ENCODE measurements at places on chromosomes 13 and 19.

DNA sequence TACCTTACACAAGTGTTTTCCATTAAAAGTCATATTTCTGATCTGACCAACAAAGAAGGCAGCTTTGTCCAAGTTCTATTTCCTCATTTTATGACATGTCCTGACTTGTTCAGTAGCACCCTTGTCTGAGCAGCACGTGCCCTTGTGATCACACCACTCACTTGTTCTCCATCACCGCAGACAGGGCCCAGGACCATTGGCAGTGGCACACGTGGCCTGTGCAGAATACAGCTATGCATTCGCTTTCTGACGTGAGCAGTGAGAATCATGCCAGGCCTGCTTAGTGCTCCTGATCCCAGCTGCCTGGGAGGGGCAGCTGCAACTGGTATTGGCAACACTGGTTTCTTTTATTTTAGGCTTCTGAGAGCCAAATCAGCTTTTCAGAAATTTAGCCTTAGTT, 134.2 kb downstream of the FRY start:
- no peak for DNase-seq
- H3K36me3 ChIP-seq = no peaks in the 10 kb centered on the region
- H3K4me1 ChIP-seq = no peaks in the 10 kb centered on the region
- H3K4me3 ChIP-seq = no peak overlapping the region
- H3K27me3 ChIP-seq = no peaks in the 10 kb centered on the region
- no peak overlapping the region for H3K27ac ChIP-seq

DNA sequence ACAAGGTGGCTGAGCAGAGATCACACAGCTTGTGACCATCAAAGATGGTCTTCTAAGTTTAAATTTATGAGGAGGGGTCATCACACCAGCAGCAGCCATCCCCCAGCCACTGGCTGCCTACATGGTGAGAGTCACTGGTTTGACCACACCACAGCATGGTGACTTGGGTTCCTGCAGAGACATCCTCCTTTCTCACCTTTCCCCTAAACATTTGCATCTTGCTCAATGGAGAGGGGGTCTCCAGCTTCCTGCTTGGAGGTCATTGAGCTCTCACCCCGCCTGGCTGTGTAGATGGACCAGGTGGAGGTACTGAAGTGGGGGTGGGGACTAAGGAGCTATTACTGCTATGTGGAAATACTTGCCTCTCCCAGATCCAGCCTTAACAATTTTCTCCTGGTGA, 247.6 kb upstream of the ARGLU1 start:
- H3K27me3 ChIP-seq = no peaks in the 10 kb centered on the region
- no peak for DNase-seq
- no peaks in the 10 kb centered on the region for H3K36me3 ChIP-seq
- no peaks in the 10 kb centered on the region for H3K4me1 ChIP-seq
- no peak overlapping the region for H3K27ac ChIP-seq

GRCh38 chr19:18309525-18310064, 13.3 kb downstream of the LSM4 start:
- DNase-seq = no peak
- peaks cover 31% of the 10 kb centered on the region for H3K36me3 ChIP-seq
- no peaks in the 10 kb centered on the region for H3K4me1 ChIP-seq

DNA sequence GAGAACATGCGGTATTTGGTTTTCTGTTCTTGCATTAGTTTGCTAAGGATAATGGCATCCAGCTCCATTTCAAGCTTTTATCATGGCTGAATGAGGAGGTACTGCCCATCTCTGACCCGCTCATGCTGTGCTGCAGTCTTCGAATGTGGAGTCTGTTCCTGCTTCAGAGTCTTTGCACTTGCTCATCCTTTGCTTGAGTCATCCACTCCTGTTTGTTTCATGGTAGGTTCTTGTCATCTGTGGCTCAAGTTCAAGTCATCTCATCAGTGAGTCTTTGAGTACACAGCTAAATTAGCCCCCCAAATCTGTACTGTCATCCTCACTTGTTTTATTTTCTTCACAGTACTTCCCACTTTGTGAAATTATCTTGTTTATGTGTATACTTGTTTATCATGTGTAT, 5.4 kb downstream of the UCHL3 start:
- no peak for DNase-seq
- H3K4me1 ChIP-seq = peaks cover 11% of the 10 kb centered on the region
- H3K27ac ChIP-seq = no peak overlapping the region
- H3K4me3 ChIP-seq = no peak overlapping the region
- peaks cover 15% of the 10 kb centered on the region for H3K36me3 ChIP-seq

GRCh38 chr13:100951016-100951415, 276.4 kb upstream of the TMTC4 start:
- H3K4me3 ChIP-seq = no peak overlapping the region
- DNase-seq = no peak
- H3K36me3 ChIP-seq = no peaks in the 10 kb centered on the region
- no peak overlapping the region for H3K27ac ChIP-seq
- H3K27me3 ChIP-seq = peaks cover 48% of the 10 kb centered on the region

DNA sequence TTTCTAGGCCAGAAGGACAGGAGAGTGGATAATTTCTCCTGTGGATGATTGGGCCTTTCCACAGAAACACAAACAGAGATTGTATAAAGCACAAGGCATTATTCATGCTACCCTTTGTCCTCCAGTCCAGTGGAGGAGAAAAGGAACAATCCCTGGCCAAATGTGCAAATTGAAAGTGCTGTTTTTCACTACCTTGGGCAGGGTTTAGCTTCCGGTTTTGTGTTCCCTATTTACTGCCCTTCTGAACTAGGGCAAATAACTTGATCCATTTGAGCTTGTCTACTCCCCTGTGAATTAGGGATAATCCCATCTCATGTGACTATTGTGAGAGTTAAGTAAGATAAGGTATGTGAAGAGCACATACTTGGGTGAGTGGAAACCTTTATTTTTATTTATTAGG, 13.3 kb downstream of the PDX1 start:
- H3K4me3 ChIP-seq = no peak overlapping the region
- no peak overlapping the region for H3K27ac ChIP-seq
- H3K4me1 ChIP-seq = no peaks in the 10 kb centered on the region
- H3K36me3 ChIP-seq = no peaks in the 10 kb centered on the region
- no peaks in the 10 kb centered on the region for H3K27me3 ChIP-seq
- no peak for DNase-seq

- no peak overlapping the region for H3K27ac ChIP-seq
- H3K27me3 ChIP-seq = peaks cover 13% of the 10 kb centered on the region
- H3K36me3 ChIP-seq = peaks cover 15% of the 10 kb centered on the region
- no peak for DNase-seq
- H3K4me1 ChIP-seq = peaks cover 35% of the 10 kb centered on the region
These were observed 3.9 kb upstream of the NCCRP1 start for GRCh38 chr19:39192846-39193245.

DNA sequence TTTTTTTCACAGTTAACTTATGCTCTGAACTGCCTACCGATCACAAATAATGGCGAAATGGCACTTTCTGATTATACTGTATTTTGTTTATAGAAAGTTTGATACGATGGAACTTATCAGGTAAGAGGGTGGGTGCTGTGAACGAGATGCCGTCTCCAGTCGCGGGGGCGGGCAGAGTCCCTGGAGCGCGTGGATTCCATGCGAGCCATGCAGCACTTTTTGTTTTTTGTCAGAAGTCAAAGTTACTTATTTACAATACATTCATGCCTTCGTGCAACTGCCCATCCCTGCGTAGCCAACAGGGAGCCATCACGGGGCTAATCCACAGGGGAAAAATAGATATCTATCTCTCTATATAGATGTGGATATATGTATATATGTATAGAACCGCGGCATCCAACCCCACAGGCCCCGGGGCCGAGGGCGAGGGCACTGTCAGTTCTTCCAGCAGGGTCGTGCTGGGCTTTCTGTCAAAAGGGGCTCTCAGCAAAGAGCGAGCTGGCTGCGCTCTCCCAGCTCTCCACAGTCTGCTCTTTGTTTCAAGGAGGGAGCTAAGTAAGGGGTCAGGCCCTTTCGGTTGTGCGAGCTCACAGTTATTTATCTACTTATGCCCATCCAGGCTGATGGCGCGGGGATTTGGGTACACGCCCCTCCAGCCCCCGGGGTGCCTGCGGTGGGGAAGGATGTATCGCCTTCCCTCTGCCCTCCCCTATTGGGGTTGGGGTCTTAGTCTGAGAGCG, 3.4 kb downstream of the SLITRK1 start:
- no peak overlapping the region for H3K27ac ChIP-seq
- no peaks in the 10 kb centered on the region for H3K36me3 ChIP-seq
- no peak for DNase-seq
- no peaks in the 10 kb centered on the region for H3K4me1 ChIP-seq

DNA sequence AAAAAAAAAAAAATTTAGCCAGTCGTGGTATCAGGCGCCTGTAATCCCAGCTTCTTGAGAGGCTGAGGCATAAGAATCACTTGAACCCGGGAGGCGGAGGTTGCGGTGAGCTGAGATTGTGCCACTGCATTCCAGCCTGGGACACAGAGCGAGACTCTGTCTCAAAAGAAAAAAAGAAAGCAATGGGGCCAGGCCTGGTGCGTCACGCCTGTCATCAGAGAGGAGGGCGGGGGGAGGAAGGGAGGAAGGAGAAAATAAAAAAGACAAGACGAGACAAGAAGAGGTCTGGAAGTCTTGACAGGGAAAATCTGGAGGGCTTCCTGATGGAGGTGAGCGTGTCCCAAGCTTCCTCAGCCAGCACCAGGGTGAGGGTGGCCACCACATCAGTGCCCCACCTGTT, 54.9 kb upstream of the PTPRS start:
- no peak overlapping the region for H3K4me3 ChIP-seq
- peaks cover 77% of the 10 kb centered on the region for H3K27me3 ChIP-seq
- no peaks in the 10 kb centered on the region for H3K36me3 ChIP-seq
- no peak for DNase-seq

GRCh38 chr19:55590617-55591016, 8.7 kb downstream of the FIZ1 start:
- H3K4me3 ChIP-seq = no peak overlapping the region
- H3K27ac ChIP-seq = no peak overlapping the region
- peaks cover 28% of the 10 kb centered on the region for H3K36me3 ChIP-seq
- DNase-seq = no peak
- peaks cover 29% of the 10 kb centered on the region for H3K27me3 ChIP-seq

- no peaks in the 10 kb centered on the region for H3K27me3 ChIP-seq
- no peaks in the 10 kb centered on the region for H3K4me1 ChIP-seq
- peaks cover 15% of the 10 kb centered on the region for H3K36me3 ChIP-seq
- no peak overlapping the region for H3K4me3 ChIP-seq
These were observed 12.7 kb downstream of the SUGT1 start for GRCh38 chr13:52665325-52665724.

GRCh38 chr19:19657397-19657783, 6.1 kb downstream of the ATP13A1 start:
- no peaks in the 10 kb centered on the region for H3K27me3 ChIP-seq
- H3K27ac ChIP-seq = no peak overlapping the region
- H3K36me3 ChIP-seq = peaks cover 37% of the 10 kb centered on the region
